Lung (tissue), 17 donors: ENCODE measurements at places on chromosomes 5 and 9. TPM values are rescaled to one million over a fixed set of nuclear protein-coding genes. Genes with fewer than 3 reads are reported as not detected.

- H3K27ac ChIP-seq = no peak overlapping the region
- H3K4me1 ChIP-seq = no peaks in the 10 kb centered on the region
- DNase-seq = peak; percentile 81
- no peaks in the 10 kb centered on the region for H3K27me3 ChIP-seq
Measured at GRCh38 chr5:180868960-180869359, 7.9 kb upstream of the ZFP62 start.

Gene POLR1E
- 14.1 TPM for polyA plus RNA-seq

DNA sequence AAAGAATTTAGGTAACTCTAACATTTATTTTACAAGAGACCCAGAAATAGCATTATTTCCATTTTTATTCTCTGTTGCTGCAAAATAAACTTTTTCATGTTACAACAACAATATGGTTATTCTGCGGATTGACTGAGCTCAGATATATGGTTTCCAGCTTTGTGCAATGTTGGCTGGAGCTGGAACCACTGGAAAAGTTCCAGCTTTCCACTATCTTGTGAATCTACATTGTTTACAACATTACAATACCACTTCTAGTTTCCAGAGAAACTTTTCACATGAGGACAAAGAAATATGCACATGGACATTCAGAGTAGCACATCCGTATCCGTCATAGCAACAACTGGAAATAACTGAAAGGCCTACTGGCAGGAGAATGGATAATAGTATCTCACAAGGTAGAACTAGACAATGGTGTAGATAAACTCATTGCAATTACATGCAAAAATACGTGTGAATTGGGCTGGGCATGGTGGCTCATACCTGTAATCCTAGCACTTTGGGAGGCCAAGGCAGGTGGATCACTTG is 436.1 kb upstream of the ADAMTS16 start:
- no peaks in the 10 kb centered on the region for H3K27me3 ChIP-seq
- H3K36me3 ChIP-seq = no peaks in the 10 kb centered on the region
- DNase-seq = no peak

GRCh38 chr5:22541037-22541436 is 312.1 kb downstream of the CDH12 start:
- no peaks in the 10 kb centered on the region for H3K36me3 ChIP-seq
- no peaks in the 10 kb centered on the region for H3K4me1 ChIP-seq
- H3K4me3 ChIP-seq = no peak overlapping the region
- no peak for DNase-seq

GRCh38 chr5:111942201-111942600 is 185.2 kb upstream of the NREP start:
- no peak for DNase-seq
- H3K27ac ChIP-seq = no peak overlapping the region
- no peaks in the 10 kb centered on the region for H3K27me3 ChIP-seq
- no peak overlapping the region for H3K4me3 ChIP-seq

DNA sequence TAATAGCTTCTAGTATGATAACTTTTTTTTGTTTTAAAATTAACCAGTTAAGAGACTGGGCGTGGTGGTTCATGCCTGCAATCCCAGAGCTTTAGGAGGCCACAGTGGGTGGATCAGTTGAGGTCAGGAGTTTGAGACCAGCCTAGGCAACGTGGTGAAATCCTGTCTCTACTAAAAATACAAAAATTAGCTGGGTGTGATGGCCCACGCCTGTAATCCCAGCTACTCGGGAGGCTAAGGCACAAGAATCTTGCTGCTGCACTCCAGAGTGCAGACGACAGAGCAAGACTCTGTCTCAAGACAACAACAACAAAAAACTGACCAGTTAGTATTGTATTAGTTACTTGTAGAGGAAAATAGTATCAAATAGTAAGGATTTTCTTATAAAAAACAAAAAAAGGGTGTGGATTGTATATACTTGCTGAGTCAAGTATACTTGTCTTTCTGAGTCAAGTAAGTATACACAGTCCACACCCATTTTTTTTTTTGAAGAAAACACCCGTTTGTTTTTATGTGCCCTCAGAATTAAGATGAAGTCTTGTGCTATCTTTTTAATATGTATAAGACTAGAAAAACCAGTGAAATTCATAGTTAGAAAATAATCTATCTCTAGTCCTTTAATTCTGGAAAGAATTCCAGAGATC is 25.3 kb downstream of the UBAP1 start:
- DNase-seq = no peak
- no peak overlapping the region for H3K4me3 ChIP-seq
- no peaks in the 10 kb centered on the region for H3K27me3 ChIP-seq
- peaks cover 2% of the 10 kb centered on the region for H3K36me3 ChIP-seq
- no peak overlapping the region for H3K27ac ChIP-seq
- peaks cover 2% of the 10 kb centered on the region for H3K4me1 ChIP-seq

DNA sequence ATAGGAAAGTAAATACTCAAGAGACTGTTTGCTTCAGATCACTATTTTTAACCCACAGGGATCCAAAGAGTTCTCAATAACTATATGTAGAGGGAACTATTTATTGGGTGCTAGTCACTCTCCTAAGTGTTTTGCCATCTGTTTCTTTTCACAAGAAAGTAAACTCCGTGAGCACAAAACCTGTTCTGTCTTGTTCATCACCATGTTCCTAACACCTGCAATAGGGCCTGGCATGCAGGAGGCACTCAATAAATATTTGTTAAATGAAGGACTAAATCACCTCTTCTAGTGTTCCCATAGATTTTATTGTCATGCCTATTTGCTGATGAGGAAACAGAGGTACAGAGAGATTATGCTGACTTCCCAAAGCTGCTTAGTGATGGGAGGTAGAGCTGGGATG is 118.2 kb downstream of the VCAN start:
- no peaks in the 10 kb centered on the region for H3K27me3 ChIP-seq
- H3K27ac ChIP-seq = no peak overlapping the region
- DNase-seq = no peak
- H3K4me3 ChIP-seq = no peak overlapping the region
- H3K36me3 ChIP-seq = no peaks in the 10 kb centered on the region
- H3K4me1 ChIP-seq = no peaks in the 10 kb centered on the region

Gene TAF11L10
- not detected for polyA plus RNA-seq

DNA sequence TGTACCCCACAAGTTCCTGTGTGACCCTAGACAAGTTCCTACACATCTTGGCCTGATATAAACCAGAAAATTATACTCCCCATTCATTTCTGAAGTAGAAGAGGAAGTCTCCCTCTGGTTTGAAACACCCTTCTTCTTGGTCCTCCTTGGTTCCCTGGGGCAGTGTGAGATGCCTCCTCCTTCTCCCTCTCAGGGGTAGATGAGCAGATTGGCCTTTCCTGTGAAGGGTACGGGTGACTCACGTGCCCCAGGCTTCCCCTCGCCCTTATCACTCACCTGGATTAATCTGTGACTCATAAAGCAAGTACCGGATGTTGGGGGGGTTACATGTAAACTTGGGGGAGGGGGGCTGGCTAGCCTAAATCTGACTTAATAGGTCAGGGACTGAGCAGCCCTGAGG is 11.1 kb upstream of the AQP3 start:
- H3K36me3 ChIP-seq = peaks cover 16% of the 10 kb centered on the region
- no peak overlapping the region for H3K27ac ChIP-seq
- no peak overlapping the region for H3K4me3 ChIP-seq
- no peaks in the 10 kb centered on the region for H3K27me3 ChIP-seq
- H3K4me1 ChIP-seq = no peaks in the 10 kb centered on the region

GRCh38 chr5:164351245-164351834 is 845.9 kb downstream of the MAT2B start:
- no peaks in the 10 kb centered on the region for H3K36me3 ChIP-seq
- H3K4me1 ChIP-seq = peaks cover 7% of the 10 kb centered on the region
- H3K27ac ChIP-seq = no peak overlapping the region
- H3K4me3 ChIP-seq = no peak overlapping the region
- no peak for DNase-seq
- H3K27me3 ChIP-seq = no peaks in the 10 kb centered on the region

Gene SLC4A9
- polyA plus RNA-seq = 0.06 TPM

DNA sequence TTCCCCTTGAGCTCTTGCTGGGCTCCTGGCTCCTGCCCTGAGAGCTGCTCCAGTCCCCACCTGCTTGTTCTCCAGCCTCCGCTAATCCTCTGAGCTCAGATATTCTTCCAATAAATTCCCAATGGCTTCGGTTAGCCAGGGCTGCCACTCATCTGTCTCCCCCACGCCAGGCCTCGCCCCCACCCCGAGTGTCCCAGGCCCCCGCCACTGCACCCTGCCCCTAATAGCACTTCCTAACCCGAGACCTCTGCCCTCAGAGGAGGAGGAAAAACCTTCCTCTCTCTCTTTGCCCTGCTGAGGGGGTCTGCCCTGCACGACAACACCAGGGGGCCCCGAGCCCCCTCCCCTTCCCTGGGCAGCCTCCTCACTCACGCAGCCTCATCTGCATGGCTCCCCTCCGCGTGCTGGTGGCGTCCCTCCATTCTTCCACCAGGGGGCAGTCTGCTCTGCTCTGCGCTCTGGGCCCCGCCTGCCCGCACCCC is 5.4 kb upstream of the LCN15 start:
- H3K27ac ChIP-seq = no peak overlapping the region
- H3K4me1 ChIP-seq = no peaks in the 10 kb centered on the region
- no peak for DNase-seq
- H3K36me3 ChIP-seq = no peaks in the 10 kb centered on the region

DNA sequence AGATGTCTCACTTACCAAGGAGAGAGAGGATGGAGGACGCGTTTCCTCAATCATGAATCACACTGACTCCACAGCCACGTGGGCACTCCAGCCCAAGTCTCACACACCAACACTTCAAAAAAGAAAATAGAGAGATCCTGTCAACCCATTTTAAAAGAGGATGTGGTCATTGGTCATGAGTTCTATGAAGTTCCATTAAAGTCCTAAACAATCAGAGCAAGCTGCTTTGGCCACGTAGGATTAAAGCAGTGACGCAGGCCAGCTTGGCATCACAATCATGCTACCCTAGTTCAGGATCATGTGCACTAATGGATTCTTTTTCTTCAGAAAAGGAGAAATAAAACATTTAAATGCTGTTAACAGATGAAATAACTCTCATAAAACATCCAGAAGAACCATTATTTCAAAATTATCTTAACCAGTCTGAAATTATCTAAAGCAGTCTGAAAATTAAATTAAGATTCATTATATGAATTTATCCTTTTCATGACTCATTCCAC is 108.1 kb downstream of the SEMA5A start:
- peaks cover 11% of the 10 kb centered on the region for H3K4me1 ChIP-seq
- no peak overlapping the region for H3K4me3 ChIP-seq
- DNase-seq = no peak
- H3K27me3 ChIP-seq = no peaks in the 10 kb centered on the region

- no peaks in the 10 kb centered on the region for H3K27me3 ChIP-seq
- H3K4me1 ChIP-seq = no peaks in the 10 kb centered on the region
- no peak for DNase-seq
- H3K36me3 ChIP-seq = no peaks in the 10 kb centered on the region
Measured at GRCh38 chr5:84729326-84729725, 344.6 kb upstream of the EDIL3 start.

DNA sequence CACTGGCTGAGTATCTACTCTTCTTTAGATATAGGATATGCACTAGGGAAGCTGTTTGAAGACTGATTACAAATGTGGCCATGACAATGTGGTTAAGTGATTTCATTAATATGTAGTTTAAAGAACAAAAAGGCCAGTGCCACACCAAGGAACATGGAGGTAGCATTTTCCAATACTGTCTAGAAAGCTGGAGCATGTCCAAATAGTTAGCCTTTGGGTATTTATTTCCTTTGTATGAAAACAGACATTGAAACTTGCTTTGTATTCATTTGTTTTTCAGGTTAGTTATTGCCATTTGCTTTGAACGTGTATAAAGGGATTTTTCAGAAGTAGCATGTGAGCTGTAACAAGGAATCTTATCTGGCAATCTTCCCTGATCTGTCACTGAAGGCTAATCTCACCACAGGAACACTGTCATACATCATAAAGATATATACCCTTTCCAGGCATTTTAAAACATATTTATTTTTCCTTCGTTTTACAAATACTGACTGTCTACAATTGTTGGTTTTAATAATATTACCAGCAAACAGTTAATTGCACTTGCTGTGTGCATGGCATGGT is 93.4 kb downstream of the PLPPR1 start:
- H3K27me3 ChIP-seq = no peaks in the 10 kb centered on the region
- DNase-seq = no peak
- H3K4me1 ChIP-seq = no peaks in the 10 kb centered on the region
- no peaks in the 10 kb centered on the region for H3K36me3 ChIP-seq
- H3K4me3 ChIP-seq = no peak overlapping the region
- no peak overlapping the region for H3K27ac ChIP-seq

GRCh38 chr9:137672907-137673791 is 54.3 kb downstream of the EHMT1 start:
- H3K36me3 ChIP-seq = no peaks in the 10 kb centered on the region
- H3K4me1 ChIP-seq = peaks cover 17% of the 10 kb centered on the region
- H3K27ac ChIP-seq = no peak overlapping the region
- no peak for DNase-seq
- no peak overlapping the region for H3K4me3 ChIP-seq

DNA sequence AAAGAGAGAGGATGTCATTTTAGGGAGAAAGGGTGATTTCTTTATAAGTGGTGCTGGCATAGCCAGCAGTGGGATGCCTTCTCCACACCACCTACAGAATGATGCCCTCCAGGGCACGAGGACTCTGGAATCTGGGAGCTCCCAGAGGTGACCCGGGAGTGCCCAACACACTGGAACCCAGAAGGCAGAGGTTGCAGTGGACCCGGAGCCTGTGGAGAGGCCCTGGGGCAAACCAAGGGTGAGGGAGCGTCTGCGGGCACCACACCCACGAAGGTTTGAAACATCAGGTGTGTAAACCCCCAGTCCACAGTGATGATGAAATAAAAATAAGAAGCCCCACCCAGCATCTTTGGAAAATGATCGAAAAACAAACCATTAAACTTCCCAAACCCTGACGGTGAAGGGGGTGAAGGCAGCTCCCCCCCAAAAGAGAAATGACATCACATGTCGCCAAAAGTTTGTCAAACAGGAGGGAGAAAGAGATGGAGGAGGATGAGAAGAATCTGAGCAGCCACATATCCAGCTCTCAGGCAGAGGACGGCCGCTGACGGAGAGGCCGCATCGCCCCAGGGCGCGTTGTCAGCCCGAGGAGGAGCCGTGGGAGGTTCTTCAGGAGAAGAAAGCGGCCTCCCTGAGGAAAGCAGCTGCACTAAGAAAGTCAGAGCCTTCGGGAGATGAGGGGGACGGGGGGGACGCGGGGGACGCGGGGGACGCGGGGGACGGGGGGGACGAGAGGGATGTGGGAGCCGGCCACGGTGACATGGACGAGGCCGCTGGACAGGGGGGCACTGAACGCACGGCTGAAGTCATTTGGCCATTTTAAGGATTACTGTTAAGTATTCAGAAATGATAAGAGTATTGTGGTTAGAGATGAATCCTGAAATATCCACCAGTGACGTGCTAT is 43.1 kb upstream of the NSMF start:
- no peaks in the 10 kb centered on the region for H3K4me1 ChIP-seq
- no peaks in the 10 kb centered on the region for H3K27me3 ChIP-seq
- no peaks in the 10 kb centered on the region for H3K36me3 ChIP-seq
- no peak overlapping the region for H3K27ac ChIP-seq

- H3K36me3 ChIP-seq = no peaks in the 10 kb centered on the region
- no peak for DNase-seq
- no peaks in the 10 kb centered on the region for H3K4me1 ChIP-seq
- H3K27ac ChIP-seq = no peak overlapping the region
- H3K4me3 ChIP-seq = no peak overlapping the region
- H3K27me3 ChIP-seq = no peaks in the 10 kb centered on the region
Measured at GRCh38 chr9:76684213-76684612, 80.0 kb upstream of the PCA3 start.

- no peaks in the 10 kb centered on the region for H3K4me1 ChIP-seq
- H3K36me3 ChIP-seq = no peaks in the 10 kb centered on the region
- DNase-seq = no peak
Measured at GRCh38 chr5:55102348-55102747, at the start of gene GZMA. Gene GZMA, plus strand, starts transcription at chr5:55102646. Its CDS starts 37 bp downstream, at chr5:55102683.

GRCh38 chr9:123402981-123403509 is 47.0 kb downstream of the CRB2 start:
- no peak overlapping the region for H3K27ac ChIP-seq
- H3K27me3 ChIP-seq = no peaks in the 10 kb centered on the region
- no peak overlapping the region for H3K4me3 ChIP-seq
- no peak for DNase-seq
- peaks cover 12% of the 10 kb centered on the region for H3K4me1 ChIP-seq
